ENCODE measurements at places on chromosomes 13 and 19.

DNA sequence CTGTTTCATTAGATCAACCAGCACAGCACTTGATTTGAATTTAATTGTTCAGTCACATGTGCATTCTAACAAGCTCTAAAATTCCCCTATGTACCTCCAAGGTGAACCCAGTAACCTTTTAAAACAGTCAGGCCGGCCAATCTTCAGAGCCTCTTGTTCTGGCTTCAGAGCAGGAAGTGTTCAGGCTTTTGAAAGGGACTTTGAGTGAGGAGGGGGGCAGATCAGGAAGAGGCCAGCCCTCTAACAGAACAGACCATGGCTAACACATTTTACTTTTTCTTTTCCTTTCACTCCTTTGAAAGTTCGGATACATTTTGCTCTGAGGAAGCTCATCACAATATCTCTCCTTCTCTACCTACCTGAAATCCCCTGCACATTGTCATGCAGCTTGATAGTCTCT lies 390.3 kb downstream of the TBC1D4 start:
- DNase-seq, result no peak

DNA sequence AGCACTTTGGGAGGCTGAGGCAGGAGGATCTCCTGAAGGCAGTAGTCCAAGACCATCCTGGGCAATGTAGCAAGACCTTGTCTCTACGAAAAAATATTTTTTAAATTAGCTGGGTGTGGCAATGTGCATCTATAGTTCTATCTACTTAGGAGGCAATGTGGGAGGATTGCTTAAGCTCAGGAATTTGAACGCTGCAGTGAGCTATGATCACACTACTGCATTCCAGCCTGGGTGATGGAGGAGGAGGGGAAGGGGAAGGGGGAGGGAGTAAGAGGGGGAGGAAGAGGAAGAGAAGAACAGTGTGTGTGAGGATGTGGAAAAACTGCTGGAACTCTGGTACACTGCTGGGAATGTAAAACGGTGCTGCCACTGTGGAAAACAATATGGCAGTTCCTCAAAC lies 9.2 kb upstream of the CLIP3 start:
- no peak for DNase-seq

GRCh38 chr19:45149129-45149528 lies 11.7 kb downstream of the NKPD1 start:
- no peak for DNase-seq

DNA sequence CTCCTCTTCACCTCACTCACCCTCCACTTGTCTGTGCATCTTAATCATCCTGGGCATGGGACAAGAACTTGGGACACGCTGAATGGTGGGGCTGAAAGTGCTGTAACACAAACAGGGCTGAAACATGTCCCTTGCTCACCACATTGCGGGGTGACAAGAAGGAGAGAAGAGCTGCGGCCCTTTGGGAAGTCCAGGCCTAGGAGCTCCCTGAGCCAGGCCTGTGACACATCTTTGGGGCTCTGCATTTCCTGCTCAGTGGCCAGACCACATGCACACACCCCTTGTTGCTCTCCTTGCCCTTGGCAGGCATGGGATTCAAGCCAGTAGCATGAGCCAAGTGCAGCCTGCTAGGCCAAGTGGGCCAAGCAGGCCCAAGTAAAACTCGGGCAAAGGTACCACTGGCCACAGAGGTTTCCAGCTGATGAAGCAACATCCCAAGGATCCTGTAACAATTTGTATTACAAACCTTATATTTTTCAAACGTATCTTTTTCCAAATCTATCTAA lies 1384.3 kb upstream of the PCDH20 start:
- DNase-seq, result no peak

GRCh38 chr19:13164343-13165161 lies 14.3 kb downstream of the IER2 start:
- DNase-seq, result peak; percentile 70

DNA sequence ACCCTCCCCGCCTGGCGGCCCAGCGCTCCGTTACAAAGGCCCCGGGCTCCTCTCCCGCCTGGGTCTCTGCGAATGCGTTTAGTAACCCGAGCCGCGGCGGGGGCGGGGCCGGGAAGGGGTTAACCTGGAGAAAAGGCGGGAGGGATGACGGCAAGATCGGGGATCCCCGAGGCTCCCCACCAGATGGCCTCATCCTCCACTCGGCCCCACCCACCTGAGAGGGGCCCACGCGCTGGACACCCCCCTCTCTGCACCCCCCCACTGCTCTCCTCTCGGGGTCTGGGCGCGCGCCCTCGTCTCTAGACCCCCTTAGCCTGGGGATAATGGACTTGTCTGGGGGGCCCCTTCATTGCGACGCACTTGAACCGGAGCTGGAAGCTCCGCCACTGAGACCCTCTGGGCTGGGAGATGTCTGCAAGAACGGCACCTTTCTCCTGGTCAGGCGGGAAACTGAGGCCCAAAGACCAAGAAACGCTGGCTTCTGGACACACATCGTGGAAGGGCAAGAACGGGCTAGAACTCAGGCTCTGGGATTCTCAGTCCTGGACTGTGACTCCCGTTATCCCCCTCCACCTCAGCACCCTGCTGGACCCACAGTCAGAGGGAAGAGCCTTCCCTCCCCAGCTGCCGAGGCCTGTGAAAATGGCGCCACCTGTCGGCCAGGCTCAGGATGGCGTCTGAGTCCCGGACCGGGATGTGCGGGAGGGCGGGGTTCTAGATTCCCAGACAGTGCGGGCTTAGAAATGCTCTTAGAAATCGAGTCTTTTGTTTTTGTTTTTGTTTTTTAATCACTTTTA lies 2.9 kb upstream of the LTBP4 start:
- DNase-seq, result peak; percentile 94

DNA sequence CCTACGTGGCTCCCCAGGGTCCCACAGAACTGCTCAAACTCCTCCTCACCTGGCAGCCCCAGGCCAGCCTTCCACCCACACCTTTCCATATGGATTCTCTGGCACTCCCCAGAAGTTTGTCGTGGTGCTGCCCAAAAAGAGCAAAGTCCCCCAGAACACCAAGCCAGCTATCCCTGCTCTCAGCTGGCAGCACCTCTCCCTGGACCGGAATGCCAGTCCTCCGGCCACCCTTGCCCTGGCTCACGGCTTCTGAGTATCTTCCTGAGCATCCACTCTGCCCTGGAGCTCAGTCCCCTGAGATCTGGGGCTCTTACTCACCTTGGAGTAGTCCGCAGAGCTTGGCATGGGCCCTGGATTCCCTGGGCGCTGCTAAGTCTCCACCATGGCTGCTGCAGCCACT lies 166.5 kb upstream of the ZNF507 start:
- DNase-seq, result no peak

DNA sequence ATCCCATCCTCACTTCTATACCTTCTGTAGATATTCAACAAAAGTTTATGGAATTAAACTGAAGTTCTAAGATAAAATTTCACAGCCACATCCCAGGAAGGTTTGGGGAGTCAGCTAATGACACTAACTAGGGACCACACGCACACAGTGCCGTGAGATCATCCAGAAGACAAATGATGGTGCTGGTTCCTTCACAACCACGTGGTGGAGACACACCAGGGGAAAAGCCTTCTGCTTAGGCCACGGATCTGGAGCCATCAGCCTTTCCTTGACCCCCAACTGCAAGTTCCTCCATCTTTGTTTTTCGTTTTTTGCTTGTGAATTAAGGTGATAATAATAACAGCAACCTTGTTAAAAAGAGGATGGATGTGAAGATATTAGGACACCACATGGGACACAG lies 241.6 kb upstream of the MAB21L1 start:
- no peak for DNase-seq

GRCh38 chr13:49304763-49305700 lies 57.3 kb downstream of the CDADC1 start:
- no peak for DNase-seq

All from Peyer's patch (tissue), 4 donors.